Occipital lobe (tissue), 3 donors: ENCODE measurements at places on chromosomes 4 and X. TPM values are rescaled to one million over a fixed set of nuclear protein-coding genes. Genes with fewer than 3 reads are reported as not detected.

The LNX1 gene
- total RNA-seq = 52.9 TPM

The KLKB1 gene
- total RNA-seq = 0.62 TPM

The SCFD2 gene
- 25.6 TPM for total RNA-seq

The CSN1S1 gene
- total RNA-seq = not detected

The SYNPO2 gene
- 2.3 TPM for total RNA-seq

The DIPK2B gene
- total RNA-seq = 1.7 TPM

The YY2 gene
- total RNA-seq = 0.94 TPM

The RTL9 gene
- total RNA-seq = 0.16 TPM

The GPRASP1 gene
- total RNA-seq = 32.6 TPM

The CDX4 gene
- total RNA-seq = not detected

The CCSER1 gene
- 246 TPM for total RNA-seq

The MTNR1A gene
- total RNA-seq = 0.94 TPM

The TMPRSS11F gene
- total RNA-seq = not detected

The ZNF185 gene
- 2.3 TPM for total RNA-seq

The VCX gene
- total RNA-seq = not detected

The DMP1 gene
- total RNA-seq = 0.16 TPM
